ENCODE measurements at places on chromosomes 12 and 14.

- no peak for DNase-seq
Measured at GRCh38 chr14:63454863-63455622, 88.1 kb downstream of the PPP2R5E start.

GRCh38 chr14:74190927-74191575 is 48.2 kb upstream of the VSX2 start:
- no peak for DNase-seq

DNA sequence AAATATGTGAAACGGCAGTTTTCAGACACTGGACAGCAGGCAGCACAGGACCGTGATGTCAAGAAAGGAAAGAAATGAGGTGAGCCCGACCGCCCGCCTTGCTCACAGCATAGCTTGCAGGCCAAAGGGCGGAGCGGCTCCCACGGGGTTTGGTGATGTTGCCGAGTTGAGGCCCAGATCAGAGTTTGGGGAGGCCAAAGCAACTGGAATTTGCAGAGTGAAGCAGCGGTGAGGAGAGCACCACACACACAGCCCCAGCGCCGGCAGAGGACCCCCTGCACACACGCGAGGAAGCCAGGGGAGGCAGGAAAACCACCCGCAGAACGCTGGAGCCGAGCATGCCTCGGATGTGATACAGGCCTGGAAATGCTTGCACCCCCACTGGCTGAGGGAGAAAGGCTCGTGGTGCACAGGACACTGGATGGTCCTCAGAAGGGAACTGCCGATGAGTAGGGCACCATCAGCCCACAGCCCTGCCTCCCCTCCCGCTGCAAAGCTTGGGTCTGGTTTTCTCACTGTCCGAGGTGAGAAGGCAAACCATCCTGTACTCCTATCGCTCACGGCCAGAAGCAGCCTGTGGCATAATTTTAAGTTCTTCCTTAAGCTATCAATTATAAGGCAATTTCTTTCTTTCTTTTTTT is 25.7 kb upstream of the PLD4 start:
- no peak for DNase-seq

- no peak for DNase-seq
Measured at GRCh38 chr14:22411398-22412055, 177.5 kb downstream of the DAD1 start.

DNA sequence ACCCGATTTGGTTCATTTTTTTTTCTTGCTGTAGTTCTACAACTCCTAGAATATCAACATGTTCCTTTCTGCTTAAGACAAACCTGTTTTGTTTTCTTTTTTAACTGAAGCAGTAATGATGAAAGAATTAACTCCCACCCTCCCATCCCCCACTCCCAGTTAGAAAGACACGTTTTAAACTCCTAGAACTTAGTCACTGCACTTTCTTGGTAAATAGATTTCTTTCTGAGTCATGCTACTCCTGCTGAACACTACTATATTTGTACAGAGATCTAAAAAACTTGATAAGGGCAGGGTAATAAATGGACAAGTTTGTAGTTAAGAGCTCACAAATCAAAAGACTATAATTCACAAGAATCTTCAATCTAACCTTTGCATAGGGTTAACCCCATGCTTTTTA is 118.9 kb upstream of the PTPRB start:
- no peak for DNase-seq

DNA sequence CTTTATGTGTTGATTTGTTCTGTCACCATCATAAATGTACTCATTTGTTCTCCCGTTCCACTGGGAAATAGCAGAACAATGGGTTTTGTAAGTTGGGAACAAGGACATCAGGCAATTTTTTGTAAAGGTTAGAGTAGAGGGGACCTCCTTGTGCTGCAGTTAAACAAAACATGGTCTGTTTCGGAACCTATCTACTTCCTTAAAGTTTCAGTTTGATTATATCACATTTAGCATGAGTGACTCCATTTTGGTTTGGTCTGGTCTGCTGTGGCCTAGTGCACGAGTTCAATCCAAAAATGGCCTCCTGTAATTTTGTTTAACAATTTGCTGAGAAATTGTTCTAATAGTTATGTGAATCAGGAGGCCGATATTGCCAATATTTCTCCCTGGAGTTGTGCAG is 372.7 kb downstream of the NUAK1 start:
- DNase-seq = no peak

DNA sequence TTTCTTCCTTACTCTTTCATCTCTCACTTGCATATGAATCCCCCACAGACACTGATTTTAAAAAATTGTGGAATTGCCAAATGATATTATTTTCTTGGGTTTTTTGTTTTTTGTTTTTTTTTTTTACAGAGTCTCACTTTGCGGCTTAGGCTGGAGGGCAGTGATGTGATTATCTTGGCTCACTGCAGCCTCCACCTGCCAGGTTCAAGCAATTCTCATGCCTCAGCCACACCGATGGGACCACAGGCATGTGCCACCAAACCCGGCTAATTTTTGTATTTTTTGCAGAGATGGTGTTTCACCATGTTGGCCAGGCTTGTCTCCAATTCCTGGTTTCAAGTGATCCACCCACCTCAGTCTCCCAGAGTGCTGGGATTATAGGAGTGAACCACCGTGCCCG is 68.2 kb downstream of the BCAT1 start:
- no peak for DNase-seq

DNA sequence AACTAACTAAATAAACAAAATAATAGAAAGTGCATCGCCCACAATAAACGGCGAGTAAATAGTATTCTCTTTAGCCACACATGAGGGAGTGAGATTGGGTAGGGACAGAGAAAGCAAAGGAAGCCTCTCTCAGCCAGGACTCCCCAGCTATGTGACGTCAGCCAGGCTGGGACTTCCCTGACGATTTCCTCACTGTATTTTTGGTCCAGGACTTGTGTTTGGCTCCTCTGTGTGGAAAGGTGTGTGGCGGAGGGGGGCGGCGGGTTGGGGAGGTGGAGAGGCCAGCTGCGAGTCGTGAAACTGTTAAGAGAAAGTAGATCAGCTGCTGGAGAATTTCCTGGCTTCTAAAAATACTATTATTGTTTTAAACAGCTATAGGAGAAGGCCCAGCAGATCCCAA is 1124.6 kb downstream of the AACS start:
- DNase-seq = no peak
